ENCODE measurements at places on chromosomes 4 and X. TPM values are rescaled to one million over a fixed set of nuclear protein-coding genes. Genes with fewer than 3 reads are reported as not detected.

The CCDC149 gene
- 14.0 TPM for total RNA-seq

The UGT2B17 gene
- total RNA-seq, result not detected

The BEX2 gene
- total RNA-seq, result 1.3 TPM

The WWC2 gene
- total RNA-seq, result 26.3 TPM

The HAND2 gene
- total RNA-seq, result 79.9 TPM

The CPZ gene
- 14.5 TPM for total RNA-seq

The TIGD4 gene
- 0.14 TPM for total RNA-seq

The MAGEB10 gene
- not detected for total RNA-seq

The NPY5R gene
- total RNA-seq, result not detected

The REST gene
- total RNA-seq, result 19.7 TPM

The GRXCR1 gene
- total RNA-seq, result not detected

The LEF1 gene
- 0.14 TPM for total RNA-seq

The SPANXN4 gene
- not detected for total RNA-seq

Measured in smooth muscle cell of bladder (primary cell).